ENCODE measurements at places on chromosomes 6 and 20.

GRCh38 chr20:59725476-59726280 lies 121.3 kb downstream of the PHACTR3 start:
- no peak for DNase-seq

DNA sequence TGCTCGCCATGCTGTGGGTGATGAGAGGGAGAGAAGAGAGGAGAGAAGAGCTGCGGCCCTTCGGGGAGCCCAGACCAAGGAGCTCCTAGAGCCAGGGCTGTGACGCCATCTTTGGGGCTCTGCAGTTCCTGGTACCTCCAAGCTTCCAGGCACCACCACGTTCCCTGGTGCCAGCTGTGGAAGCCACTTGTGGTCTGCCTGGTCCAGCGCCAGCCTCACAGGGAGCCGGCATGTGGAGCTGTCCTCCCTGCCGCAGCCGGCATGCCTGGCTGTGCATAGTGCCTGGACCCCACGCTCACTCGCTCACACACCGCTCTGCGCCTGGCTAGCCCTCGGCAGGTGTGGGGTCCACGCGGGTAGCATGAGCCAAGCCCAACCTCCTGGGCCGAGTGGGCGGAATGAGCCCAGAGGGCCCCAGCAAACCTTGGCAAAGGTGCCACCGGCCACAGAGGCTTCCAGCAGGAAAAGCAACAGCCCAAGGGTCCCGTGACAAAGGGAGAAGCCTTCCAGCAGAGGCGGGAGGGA lies 19.3 kb upstream of the CHRNA4 start:
- DNase-seq: no peak

GRCh38 chr6:30876039-30876730 lies 8.1 kb upstream of the DDR1 start:
- DNase-seq: peak; percentile 39

DNA sequence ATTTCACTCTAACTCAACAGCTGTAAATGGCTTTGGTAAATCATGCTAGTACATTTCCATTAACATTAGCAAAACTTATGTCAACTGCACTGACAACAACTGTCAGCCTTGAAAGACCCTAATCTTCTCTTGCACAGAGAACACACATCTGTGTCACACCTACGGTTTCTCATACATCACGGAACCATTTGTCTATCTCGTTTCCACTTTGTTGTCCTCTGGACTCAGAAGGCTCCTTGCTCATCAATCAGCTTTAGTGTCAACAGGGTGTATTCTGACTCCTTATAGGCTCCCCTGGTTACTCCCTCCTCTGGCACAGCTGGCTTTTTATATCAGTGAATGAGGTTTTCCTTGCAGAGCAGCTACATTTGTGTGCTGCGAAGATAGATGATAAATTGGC lies 49.3 kb downstream of the CD83 start:
- DNase-seq: no peak

- DNase-seq: no peak
Measured at GRCh38 chr6:71651636-71652035, 234.7 kb upstream of the RIMS1 start.

GRCh38 chr6:168385037-168385759 lies 55.8 kb upstream of the SMOC2 start:
- DNase-seq: no peak

DNA sequence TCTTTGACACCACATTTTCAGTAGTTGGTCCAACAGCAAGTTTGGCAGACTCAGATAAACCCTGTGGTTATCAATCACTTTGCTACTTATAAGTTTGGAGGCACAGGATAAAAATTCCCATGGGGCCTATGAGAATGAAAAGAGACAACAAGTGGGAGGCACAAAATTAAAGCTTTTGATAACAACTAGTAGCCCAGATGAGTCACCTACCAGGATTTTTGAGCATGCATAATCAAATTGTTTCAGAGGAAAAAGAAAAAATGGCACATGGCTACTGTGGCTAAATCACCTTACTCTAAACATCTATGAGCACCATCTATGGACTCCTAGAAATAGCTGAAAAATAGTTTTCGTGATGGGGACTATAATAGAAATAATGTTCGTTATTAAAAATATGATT lies 40.8 kb upstream of the BMP5 start:
- DNase-seq: peak; percentile 30

- peak; percentile 6 for DNase-seq
Measured at GRCh38 chr20:56865055-56865454, 235.9 kb downstream of the TFAP2C start.

- peak; percentile 43 for DNase-seq
Measured at GRCh38 chr6:100808638-100809275, 72.4 kb downstream of the ASCC3 start.

GRCh38 chr6:160429620-160429895 lies 81.4 kb downstream of the SLC22A3 start:
- no peak for DNase-seq

DNA sequence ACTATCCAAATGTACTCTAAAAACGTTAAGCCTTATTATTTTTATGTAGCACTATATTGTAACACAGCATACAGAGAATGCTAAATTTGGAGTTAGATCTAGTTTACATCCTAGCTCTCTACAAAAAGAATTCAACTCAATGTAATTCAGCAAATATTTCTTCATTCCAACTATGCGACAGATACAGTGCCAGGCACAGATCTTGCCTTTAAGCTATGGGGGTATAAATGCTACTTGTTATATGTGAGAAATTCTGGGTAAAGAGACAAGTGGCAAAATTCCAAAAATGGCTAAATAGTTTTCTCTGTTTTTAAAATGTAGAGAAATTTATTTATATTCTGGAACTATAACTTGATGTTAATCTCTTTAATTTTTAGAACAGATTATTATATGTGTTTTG lies 63.2 kb downstream of the SEL1L2 start:
- no peak for DNase-seq

- peak; percentile 16 for DNase-seq
Measured at GRCh38 chr6:25418454-25419052, 139.4 kb downstream of the CARMIL1 start.

GRCh38 chr20:34874094-34874654 lies 1.5 kb upstream of the GGT7 start:
- DNase-seq: peak; percentile 85

- DNase-seq: no peak
Measured at GRCh38 chr6:168096271-168096764, 17.3 kb upstream of the FRMD1 start.

DNA sequence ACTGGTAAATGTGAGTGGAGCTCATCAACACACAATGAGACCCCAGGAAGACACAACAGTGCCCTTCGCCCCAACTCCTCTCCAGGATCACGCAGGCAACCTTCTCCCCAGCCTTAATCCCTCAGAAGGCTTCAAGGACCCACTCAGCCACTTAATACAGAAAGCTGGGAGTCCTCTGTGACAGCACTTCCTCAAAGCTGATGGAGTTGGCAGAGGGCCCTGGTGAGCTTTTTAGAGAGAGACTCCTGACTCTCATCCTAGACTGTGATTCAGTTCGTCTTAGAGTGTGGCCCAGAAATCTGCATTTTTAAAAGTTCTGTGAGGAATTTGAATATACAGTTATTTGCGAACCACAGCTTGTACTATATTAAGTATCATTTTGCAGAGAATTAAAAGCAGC lies 187.7 kb downstream of the UST start:
- DNase-seq: peak; percentile 56

DNA sequence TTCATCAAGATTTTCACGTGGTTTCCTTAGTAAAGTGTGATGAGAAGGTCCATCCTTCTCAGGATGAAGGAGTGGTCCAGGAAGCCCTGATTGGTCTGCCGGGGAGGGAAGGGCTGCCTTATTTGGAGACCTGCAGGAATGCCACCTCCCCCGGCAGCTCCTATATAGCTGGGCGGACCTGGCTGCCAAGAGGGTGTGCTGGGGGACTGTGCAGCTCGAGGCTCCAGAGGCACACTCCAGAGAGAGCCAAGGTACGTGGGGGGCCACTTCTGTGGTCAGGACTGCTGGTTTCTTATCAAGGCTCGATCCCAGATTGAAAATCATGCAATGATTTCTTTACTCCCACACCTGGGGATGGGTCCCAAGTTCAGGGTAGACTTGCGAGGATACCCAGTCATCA lies at the start of gene PRND:
TSS of gene PRND (plus strand) at position 191 of the 400 bp plus-strand sequence. CDS start 2,643 bp downstream, outside the sequence.
- DNase-seq: no peak

DNA sequence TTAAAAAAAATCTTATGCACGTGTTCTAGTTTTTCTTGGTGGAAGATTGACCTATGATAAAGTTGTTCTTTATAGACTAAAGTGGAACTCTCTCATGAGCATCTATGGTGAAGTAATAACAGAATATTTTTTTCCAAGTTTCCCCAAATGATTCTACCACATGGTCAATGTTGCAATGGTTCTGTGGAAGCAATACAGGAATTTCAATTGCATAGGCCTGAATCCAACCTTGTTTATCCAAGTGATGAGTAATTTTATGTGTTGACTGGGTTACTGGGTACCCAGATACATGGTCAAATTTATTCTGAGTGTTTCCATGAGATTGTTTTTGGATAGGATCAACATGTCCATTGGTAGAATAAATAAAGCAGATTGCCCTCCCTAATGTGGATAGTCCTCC lies 581.5 kb downstream of the MMUT start:
- DNase-seq: no peak

GRCh38 chr6:39341937-39342336 lies 19.4 kb upstream of the KCNK16 start:
- no peak for DNase-seq

GRCh38 chr6:52499681-52500236 lies 77.1 kb downstream of the TRAM2 start:
- DNase-seq: no peak

GRCh38 chr20:64005394-64005793 lies 24.5 kb downstream of the PRPF6 start:
- DNase-seq: no peak

GRCh38 chr6:22236626-22237414 lies 60.0 kb downstream of the PRL start:
- peak; percentile 99 for DNase-seq

GRCh38 chr6:170165471-170166117 lies 125.3 kb downstream of the DLL1 start:
- DNase-seq: no peak

DNA sequence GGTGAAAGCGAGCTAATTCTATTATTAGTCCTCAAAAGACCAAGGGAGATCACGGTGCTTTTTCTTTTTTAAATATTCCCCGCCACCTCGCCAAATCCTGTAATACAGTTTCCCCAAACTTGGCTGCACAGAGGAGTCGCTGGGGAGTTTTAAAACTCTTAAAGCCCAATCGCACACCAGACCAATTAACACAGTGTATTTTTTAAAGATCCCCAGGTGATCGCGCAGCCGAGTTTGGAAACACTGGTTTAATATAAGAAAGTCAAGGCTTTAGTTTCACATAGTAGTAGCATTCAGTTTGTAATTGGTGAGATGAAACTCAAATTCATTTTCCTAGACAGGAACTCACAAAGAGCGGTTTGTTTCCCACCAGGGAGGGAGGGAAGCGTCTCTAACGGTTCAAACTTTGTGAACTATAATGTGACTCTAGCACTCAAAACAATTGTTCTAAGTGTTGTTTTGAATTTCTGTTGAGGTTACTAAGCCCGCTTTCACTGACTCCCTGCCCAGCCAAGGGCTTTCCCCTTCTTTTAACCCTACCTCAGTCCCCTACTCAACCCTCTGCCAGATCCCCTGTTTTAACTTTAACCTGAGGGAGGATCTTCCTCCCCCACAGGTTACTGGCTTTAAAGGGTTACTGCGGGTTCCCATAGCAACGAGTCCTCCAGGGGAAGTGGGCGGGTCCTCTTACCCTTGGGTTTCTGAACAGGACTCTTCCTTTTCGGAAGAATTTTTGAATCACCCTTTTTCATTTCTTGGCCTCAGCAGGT lies 25.7 kb upstream of the BTBD3 start:
- peak; percentile 67 for DNase-seq

GRCh38 chr20:36246401-36246800 lies 10.1 kb downstream of the AAR2 start:
- no peak for DNase-seq

DNA sequence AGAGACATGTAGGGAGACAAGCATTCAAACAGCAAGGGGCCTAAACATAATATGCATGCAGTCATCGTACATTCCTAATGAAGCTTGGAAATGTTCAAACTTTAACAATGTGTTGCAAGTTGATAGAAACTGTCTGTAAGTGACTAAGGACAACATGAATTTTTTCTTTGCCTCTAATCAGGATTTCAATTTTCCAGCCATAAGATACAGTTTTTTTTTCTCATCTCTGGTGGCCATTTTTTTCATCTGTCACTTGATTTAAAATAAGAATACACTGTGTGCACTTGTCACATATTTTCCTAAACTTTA lies 22.2 kb upstream of the MTRF1L start:
- no peak for DNase-seq

DNA sequence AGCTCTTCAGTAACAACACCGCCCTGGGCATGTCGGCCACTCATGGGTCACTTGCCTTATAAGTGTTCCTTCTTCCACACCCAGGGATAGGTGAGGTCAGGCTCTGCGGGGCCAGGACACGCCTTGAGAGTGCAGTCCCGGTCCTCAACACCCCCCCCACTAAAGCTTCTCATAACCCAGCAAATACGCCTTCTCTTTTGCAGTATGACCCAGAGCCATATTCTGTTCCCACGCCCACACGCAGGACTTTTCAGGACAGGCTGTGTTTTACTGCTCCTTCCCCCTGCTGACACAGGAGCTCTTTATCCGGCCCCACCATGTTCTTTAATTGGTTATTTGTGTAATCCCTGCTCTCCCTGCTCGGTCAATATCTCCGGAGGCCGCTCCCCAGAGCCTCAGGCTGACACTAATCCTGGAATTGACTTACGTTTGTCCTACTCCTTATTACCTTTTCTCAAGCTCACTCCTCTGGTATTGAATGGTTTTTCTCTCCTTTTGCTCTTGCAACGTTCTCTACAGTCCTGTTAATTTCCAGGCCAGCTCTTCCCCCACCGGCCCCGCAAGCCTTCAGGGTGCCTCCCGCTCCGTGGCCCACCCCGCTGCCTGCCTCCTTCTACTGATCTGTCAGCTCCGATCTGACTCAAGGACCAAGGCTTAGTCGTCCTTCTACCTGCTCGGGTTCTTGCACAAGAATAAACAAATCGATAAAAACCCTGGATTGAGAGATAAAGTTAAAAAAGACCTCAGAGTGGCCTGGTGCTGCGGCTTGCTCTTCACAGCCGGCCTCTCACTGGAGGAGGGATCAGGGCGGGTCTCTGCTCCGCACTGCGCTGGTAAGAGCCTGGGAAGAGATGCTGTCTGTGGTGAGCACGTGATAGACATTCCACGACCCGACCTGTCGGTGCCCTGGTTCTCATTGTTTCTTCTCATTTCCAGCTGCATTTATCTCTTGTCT lies 357.5 kb downstream of the ZFAND3 start:
- DNase-seq: no peak

DNA sequence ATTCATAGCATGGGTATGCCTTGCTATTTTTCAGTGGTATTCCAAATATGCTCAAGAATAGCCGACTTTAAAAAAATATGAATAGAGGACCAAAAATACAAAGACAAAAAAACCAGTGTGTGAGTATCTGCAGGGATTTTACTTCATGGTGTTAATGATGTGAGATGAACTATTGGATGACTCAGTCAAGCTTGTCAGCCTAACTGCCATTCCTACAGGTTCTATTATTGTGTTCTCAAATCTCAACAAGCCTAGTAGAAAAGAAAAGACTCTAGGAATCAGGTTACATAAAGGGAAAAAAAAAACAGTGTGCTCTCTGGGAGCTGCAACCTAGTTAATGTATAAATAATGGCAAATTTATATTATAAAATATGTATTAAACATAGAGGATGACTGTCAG lies 588.4 kb upstream of the BTBD3 start:
- DNase-seq: peak; percentile 10

Measured in fibroblast of skin of abdomen (primary cell).